ENCODE measurements at places on chromosomes 16 and 17.

DNA sequence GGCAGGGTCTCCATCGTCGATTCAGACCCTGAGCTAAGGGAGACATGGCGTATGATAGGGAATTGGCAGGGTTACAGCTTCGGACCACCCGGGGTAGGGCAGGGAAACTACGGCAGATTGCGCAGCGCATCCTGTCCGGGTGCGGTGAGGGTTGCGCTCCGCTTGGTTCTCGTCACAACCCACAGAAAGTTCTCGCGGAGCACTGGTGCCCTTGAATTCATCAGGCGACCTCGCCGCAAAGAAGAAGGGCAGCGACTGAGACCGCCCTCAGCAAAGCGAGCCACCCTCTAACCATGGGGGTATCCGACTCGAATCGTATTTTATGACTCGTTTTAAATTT, 1.2 kb downstream of the HS3ST3B1 start:
- DNase-seq, result peak; percentile 21

DNA sequence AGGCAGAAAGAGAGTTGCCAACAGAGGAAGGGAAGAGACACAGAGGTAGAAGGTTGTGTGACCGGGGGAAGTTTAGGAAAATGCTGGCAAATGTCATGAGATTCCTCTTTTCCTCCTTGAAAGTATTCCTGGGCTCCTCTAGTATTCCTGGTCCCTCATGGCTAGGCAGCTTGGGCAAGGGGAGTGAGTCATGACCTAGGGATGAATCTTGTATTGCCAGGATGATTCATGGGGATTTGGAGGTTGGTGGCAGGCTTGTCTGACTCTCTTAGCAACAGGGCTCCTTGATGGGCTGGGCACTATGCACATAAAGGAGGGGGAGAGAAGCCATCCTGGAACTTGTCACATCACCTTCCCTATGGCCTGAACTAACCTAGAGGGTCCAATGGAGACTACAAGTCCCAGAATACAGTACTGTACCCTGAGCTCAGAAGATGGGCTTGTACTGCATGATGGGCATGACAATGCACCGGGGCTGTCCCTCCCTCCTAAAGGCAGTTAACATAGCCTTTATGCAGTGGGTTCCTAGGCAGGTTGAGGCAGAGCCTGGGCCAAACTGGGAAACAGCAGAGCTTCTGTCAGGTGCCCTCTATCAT, 2.1 kb upstream of the SEZ6 start:
- no peak for DNase-seq

GRCh38 chr17:60158751-60159478, 9.1 kb downstream of the CA4 start:
- DNase-seq, result no peak

DNA sequence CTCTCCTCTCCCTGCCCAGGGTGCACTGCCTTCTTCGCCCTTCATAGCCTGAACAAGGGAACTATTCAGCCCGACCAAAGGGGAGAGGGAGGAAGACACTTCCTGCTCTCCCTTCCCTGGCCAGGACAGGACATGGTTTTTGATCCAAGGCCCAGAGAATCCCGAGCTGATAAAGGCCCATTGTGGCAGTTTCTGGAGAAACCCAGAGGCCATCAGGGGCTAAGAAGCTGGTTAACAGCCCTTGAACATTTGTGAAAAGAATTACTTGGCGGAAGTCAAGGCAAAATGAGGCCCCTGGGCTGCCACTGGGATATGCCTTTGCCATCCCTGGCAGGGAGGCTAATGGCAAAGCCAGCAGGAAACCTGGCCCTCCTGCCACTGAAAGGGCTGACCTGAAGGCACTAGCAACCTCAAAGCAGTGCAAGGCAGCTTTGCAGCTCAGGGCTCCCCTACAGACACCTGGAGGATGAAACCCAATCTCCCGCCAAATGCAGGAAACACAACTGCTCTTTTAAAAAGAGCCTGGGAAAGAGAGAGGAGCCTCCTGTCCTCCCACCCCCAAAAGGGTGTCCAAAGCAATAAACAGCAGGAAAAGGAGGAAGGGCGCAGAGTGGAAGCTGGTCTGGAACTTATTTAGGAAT, 12.6 kb downstream of the PHB1 start:
- no peak for DNase-seq

- DNase-seq, result no peak
Observed at GRCh38 chr16:56930486-56931270, 1.3 kb upstream of the HERPUD1 start.

DNA sequence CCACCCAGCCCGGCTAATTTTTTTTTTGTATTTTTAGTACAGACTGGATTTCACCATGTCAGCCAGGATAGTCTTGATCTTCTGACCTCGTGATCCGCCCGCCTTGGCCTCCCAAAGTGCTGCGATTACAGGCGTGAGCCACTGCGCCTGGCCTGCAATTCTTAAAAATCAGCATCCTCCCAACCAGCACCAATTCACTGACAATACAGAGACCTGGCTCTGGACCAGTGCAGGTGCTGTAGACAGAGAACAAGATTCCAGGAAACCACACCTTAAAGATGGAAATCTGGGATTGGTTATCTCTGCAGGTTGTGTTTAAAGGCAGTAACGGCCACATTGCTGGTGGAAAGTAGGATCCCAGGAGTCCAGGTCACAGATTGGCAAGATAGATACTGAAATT, 33.6 kb downstream of the TBC1D3B start:
- no peak for DNase-seq

GRCh38 chr17:72397687-72398086, 276.9 kb downstream of the SOX9 start:
- DNase-seq, result no peak

- no peak for DNase-seq
Observed at GRCh38 chr17:8224891-8225812, 14.8 kb upstream of the AURKB start.

GRCh38 chr16:56237451-56237930, 46.2 kb downstream of the GNAO1 start:
- no peak for DNase-seq

All from stimulated activated CD4-positive, alpha-beta T cell treated with anti-CD3 and anti-CD28 coated beads, Interleukin-15, amount 100 ng/mL, for 1 hour (primary cell).